ENCODE measurements at places on chromosomes 2 and 18. TPM values are rescaled to one million over a fixed set of nuclear protein-coding genes. Genes with fewer than 3 reads are reported as not detected.

Gene CFAP65
- total RNA-seq: not detected

Gene RAB6C
- not detected for total RNA-seq

Gene CCBE1
- not detected for total RNA-seq

Gene RBKS
- total RNA-seq: 4.7 TPM

- DNase-seq: no peak
These were observed 120.9 kb upstream of the NFATC1 start for GRCh38 chr18:79274823-79275222.

DNA sequence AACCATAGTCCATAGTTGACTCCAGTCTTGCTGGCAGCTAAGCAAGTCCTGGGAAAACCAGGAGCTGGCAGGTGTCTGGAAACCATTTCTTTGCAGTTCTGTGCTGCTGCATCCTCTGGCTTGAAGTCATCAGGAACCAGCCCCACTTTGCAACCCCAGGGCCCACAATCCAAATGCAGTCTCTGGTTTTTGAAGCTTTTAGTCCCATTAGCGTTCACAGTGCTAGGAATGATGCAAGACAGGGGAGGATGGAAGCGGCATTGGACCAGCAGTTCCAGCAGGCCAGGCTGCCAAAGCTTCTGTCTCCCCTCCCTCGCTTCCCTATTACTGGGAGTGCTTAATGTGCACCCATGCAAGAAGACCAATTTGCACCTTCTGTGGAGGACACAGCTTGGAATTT, 106.4 kb downstream of the ZBTB7C start:
- no peak for DNase-seq

GRCh38 chr2:207161247-207162123, 4.3 kb downstream of the KLF7 start:
- no peak for DNase-seq

DNA sequence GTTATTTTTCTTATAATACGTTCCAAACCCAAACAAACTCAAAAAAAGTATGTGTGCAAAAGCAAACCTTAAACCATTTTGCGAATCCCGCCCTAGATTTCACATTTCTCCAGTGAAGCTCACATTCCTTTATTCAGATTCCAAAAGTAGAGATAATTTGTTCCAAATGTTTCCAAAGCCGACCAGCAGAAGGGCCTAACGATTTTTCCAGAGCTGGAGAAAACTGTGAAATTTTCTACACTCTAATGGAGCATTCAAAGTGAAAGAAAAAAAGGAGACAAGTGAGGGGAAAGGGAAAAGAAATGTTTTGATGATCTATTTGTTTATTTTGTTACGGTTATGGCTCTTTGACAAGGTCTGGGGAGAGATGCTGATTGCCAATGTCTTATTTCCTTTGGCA, 286.5 kb upstream of the SLC14A2 start:
- no peak for DNase-seq

DNA sequence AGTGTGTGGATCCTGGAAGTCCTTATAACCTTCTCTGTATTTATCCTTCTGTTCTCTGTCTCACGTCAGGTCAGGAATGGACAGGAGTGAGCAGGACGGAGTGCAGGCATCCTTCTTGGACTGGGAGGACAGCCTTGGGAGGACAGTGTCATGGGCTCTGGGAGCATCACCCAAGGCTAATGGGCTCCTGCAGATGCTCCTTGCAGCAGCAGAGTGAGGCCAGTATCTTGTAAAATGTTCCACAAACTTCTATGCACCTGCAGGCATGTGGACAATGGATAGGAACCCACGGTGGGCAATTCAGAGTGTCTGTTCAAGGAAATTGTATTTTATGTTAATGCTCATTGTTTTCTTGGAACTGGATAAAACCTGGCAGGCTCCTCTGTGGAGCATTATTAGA, 176.2 kb downstream of the RNF144A start:
- no peak for DNase-seq

DNA sequence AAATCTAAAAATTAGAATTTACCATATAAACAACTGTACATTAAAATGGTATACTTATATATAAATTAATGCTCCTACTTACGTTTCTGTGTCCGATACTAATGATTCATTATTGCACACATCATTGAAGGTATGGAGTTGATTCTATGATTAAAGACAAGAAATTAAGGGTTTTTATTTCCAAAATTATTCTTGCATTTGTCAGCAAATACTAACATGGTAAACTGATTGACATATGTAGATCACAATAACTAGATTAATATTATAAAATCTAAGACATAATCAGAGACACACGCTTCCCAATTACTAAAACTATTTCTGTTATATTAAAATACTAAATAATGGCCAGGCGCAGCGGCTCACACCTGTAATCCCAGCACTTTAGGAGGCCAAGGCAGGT, 92.6 kb downstream of the USP34 start:
- no peak for DNase-seq

- DNase-seq: no peak
These were observed 8.5 kb downstream of the UXS1 start for GRCh38 chr2:106185475-106186184.

GRCh38 chr2:33785201-33786106, 186.4 kb upstream of the FAM98A start:
- DNase-seq: no peak

DNA sequence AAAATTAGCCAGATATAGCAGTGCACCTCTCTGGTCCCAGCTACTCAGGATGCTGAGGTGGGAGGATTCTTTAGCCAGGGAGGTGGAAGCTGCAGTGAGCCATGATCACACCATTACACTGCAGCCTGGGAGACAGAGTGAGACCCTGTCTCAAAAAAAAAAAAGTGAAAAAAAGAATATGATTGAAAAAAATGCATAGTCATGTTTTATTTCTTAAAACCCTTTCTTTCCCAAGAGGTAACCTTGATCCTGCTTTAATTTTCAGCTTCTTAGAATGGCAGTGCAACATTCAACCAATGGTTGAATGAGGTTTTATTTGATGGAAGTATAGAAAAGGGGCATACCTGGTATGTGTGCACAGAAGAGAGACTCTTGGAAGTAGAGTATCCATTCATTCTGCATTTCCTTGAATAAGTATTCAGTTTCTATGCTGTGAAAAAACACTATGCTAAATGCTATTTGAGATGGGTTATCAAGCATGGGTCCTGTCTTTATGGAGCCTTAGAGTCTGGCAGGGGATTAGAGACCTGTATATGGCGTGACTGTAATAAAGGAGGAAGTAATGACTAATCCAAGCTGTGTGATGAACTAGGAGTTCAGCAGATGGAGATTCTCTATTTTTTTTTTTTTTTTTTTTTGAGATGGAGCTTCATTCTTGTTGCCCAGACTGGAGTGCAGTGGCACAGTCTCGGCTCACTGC, 146.3 kb downstream of the WDSUB1 start:
- DNase-seq: no peak
